Keratinocyte (primary cell): ENCODE measurements at places on chromosomes 3 and 15.

DNA sequence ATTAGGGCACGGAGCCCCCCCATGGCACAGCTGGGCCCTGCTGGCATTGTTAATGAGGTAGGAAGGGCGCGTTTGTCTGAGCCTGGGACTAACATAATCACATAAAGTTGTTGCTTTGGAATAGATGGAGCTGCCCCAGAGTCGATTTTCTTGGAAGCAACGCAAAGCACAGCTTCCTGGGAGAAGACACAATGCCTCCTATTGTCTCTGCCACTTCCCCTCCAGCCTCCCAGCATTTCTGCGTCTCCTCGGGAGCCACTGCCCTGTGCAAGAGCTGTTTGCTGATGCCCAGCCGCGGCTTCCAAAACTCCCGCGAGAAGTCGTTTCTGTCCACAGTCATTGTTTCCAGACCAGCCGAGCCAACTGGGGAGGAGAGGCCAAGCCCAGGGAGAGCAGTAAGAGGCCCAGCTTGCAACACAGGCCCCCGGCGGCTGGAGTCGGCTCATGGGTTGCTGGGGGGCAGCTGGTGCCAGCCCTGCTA lies 18.1 kb upstream of the ALDH1A3 start:
- no peak overlapping the region for H3K4me3 ChIP-seq
- H3K36me3 ChIP-seq, result no peaks in the 10 kb centered on the region
- DNase-seq, result no peak

DNA sequence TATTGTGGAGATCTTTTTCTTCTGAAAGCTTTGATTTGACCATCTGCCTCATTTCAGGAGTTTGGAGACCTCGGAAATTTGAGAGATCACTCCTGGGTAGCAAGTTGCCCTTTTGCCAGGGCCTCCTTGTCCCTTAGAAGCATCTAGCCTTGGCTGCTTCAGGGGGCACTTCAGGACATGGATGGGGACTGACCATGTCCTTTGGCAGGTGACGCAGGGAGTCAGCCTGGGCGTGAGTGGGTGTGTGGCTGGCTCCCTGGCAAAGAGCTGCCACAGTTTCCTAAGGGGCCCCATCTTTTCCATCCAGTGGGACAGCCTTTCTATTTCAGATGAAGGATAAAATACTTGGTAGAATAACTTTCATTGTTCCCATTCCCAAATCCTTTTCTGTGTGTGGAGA lies 27.6 kb downstream of the EEFSEC start:
- no peaks in the 10 kb centered on the region for H3K4me1 ChIP-seq
- DNase-seq, result no peak
- no peaks in the 10 kb centered on the region for H3K36me3 ChIP-seq
- no peak overlapping the region for H3K4me3 ChIP-seq
- no peaks in the 10 kb centered on the region for H3K27me3 ChIP-seq

- no peaks in the 10 kb centered on the region for H3K36me3 ChIP-seq
- no peak overlapping the region for H3K4me3 ChIP-seq
- no peaks in the 10 kb centered on the region for H3K27me3 ChIP-seq
- no peaks in the 10 kb centered on the region for H3K4me1 ChIP-seq
- H3K27ac ChIP-seq, result no peak overlapping the region
These were observed 975.5 kb upstream of the CFAP20DC start for GRCh38 chr3:60025096-60026050.

DNA sequence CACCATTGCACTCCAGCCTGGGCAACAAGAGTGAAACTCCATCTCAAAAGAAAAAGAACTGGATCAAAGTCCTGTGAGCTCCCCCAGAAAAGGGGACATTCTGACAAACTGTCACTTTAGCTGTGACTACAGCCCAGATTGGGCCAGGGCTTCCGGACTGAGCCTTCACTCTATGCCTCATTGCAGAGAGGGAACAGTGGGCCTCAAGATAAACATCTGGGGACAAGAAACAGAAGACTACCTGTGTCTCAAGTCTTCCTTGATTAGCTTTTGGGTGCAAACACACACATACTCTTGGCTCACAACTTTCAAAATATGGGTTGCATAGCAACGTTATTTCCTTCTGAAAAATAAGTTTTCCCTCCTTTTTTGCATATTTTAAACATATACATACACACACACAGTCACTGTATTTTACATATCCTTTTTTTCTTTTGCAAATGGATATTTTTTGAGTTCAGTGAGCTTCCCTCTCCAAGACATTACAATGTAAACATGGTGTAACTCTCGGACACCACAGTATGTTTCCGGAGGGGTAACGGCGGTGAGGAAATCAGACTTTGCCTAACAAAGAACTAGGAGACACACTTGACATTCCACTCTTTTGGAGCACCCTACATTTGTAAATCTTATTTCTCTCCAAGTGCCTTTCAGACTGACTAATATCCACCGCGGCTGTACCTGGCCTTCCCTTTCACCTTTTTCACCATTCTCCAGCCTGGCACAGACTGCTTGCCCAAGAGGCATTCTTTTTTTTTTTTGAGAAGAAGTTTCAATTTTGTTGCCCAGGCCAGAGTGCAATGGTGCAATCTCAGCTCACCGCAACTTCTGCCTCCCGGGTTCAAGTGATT lies 3.5 kb downstream of the TKT start:
- peaks cover 18% of the 10 kb centered on the region for H3K4me1 ChIP-seq
- H3K36me3 ChIP-seq, result peaks cover 19% of the 10 kb centered on the region
- DNase-seq, result no peak
- H3K4me3 ChIP-seq, result no peak overlapping the region

- no peak for DNase-seq
- H3K36me3 ChIP-seq, result no peaks in the 10 kb centered on the region
- no peaks in the 10 kb centered on the region for H3K27me3 ChIP-seq
- peaks cover 19% of the 10 kb centered on the region for H3K4me1 ChIP-seq
These were observed 314.7 kb downstream of the PYDC2 start for GRCh38 chr3:191775451-191776233.

DNA sequence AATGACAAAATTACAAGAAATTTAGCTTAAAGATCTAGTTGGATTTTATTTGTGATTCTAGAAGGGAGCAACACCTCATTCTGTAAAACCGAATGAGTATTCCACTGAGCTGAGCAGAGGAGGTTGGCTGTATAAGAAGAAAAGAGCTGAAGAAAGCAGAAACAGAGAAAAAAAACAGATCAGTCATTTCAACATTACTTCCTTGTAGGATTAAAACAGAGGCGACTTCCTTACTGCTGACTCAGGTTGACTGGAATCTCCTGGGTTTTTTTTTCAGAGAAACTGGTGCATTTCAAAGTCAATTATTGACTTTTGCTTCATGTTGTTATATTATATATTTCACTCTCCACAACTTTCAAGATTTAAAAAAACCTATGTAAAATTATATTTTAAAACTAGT lies 368.1 kb upstream of the UBE2E2 start:
- H3K27ac ChIP-seq, result no peak overlapping the region
- no peaks in the 10 kb centered on the region for H3K36me3 ChIP-seq
- no peak overlapping the region for H3K4me3 ChIP-seq
- no peak for DNase-seq
- H3K27me3 ChIP-seq, result no peaks in the 10 kb centered on the region
